ENCODE measurements at places on chromosomes 1 and 21. TPM values are rescaled to one million over a fixed set of nuclear protein-coding genes. Genes with fewer than 3 reads are reported as not detected.

Gene ACADM
- 56.7 TPM for total RNA-seq

Gene ZCCHC17
- total RNA-seq = 26.2 TPM

Gene VPS13D
- 30.8 TPM for total RNA-seq

Gene STYXL2
- not detected for total RNA-seq

Gene FHAD1
- not detected for total RNA-seq

Gene NCAM2
- not detected for total RNA-seq

Gene C1orf87
- total RNA-seq = not detected

Gene ELF3
- 0.14 TPM for total RNA-seq

Gene HSPA6
- 1.2 TPM for total RNA-seq

Gene NCF2
- total RNA-seq = 6.2 TPM

Gene KCNH1
- total RNA-seq = not detected

Gene AMY1A
- total RNA-seq = not detected

- DNase-seq = no peak
These were observed 98.2 kb downstream of the ATP1A1 start for GRCh38 chr1:116471241-116471640.

- DNase-seq = no peak
These were observed 158.8 kb downstream of the DAB1 start for GRCh38 chr1:57265104-57265503.

DNA sequence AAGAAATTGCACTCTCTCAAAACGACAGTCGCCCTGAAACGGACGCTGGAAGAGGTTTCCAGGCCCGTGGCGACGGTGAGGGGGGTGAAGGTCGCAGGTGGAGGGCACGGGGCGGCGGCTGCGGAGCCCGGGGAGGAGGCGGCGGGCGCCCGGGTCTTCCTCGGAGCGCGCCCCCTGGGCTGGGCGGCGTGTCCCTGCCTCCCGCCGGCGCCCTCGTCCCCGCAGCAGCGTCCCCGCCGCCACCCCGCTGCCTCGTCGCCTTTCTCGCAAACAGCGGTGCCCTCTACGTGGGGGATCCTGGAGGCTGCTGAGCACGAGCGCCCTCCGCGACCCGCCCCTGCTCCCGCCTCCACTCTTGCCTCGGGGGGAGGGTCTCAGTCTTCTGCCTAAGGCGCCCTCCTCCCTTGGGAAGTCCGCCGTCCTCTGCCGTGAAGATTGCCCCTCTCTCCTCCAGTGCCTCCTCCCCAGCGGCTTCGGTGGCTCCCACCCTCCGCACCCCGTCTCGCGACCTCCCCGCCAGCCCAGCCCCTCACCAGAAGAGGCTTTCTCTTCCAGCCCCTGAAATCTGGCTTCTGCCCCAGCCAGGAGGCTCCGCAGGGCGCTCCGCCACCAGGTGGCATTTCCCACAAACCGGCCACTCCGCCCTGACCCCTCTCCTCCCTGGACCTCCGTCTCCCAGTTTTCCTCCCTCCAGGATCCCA is 227.4 kb downstream of the SDCCAG8 start:
- peak; percentile 63 for DNase-seq

- no peak for DNase-seq
These were observed 44.6 kb downstream of the MAEL start for GRCh38 chr1:167033646-167034045.

DNA sequence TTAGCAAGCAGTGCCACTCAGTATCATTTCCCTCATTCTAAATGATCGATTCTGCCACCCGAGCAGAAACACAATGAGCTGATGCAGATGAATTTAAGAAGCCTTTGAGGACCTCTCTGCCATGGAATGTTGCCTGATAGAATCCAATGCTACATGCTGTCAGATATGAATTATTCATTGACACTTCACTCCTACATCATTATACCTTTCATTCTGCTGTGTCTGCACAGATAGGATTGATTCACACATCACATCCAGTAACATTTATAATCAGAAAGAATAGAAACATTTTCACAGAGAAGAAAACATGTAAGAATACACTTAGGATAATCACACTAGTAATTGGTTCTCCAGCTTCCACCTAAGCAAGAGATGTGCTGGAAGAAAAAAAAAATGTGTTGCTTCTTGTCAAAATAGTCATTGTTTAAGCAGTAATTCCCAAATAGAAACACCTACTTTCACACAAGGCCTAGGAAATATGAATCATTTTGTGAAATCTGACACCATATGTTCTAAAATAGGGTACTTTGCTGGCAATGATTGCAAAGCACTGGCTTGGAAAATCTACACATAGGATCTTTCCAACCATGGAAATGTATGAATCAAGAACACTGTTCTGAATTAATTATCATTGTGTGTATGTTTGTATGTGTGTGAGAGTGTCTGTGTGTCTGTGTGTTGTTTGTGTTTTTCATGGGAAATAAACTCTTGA is 110.1 kb downstream of the GRIK1 start:
- DNase-seq = no peak

- no peak for DNase-seq
These were observed 1.2 kb downstream of the LMNA start for GRCh38 chr1:156115514-156116374.

DNA sequence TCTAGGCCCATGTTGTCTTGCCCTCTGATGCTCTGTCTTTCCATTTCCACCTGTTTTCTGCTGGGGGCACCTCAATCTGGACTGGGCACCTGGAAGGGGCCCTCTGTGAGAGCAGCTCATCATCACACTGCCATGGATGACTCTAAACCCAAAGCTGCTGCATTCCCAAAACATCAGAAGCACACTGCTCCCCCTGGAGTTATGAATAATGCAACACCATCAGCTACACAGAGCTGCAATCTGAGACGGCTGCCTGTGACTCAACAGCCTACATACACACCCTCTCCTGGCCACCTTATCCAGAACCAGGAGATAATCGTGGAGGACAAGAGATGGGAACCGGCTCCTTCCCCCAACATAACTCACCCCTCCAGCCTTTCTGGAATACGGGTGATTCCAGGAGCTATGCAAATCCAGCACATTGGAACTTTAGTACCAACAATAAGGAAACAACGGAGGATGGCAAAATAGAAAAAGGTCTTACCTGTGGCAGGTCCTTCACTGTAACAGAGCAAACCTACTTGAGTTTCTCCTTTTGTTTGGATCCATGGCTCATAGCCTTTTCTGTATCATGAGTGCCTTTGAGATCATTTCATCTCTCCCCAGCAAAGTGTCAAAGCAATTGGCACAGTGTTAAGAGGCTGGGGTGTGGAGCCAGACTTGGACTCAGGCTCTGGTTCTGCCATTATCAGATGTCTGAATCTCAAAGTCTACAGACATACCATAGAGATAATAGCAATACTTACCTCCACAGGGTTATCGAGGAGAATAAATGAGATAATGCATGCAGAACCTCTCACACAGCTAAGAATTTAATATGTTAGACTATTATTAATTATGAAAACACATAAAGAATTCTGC is 29.3 kb downstream of the AK2 start:
- DNase-seq = peak; percentile 72

GRCh38 chr1:23727362-23727811 is 15.9 kb upstream of the ELOA start:
- no peak for DNase-seq

GRCh38 chr1:214439352-214440119 is 111.9 kb downstream of the PTPN14 start:
- peak; percentile 86 for DNase-seq

DNA sequence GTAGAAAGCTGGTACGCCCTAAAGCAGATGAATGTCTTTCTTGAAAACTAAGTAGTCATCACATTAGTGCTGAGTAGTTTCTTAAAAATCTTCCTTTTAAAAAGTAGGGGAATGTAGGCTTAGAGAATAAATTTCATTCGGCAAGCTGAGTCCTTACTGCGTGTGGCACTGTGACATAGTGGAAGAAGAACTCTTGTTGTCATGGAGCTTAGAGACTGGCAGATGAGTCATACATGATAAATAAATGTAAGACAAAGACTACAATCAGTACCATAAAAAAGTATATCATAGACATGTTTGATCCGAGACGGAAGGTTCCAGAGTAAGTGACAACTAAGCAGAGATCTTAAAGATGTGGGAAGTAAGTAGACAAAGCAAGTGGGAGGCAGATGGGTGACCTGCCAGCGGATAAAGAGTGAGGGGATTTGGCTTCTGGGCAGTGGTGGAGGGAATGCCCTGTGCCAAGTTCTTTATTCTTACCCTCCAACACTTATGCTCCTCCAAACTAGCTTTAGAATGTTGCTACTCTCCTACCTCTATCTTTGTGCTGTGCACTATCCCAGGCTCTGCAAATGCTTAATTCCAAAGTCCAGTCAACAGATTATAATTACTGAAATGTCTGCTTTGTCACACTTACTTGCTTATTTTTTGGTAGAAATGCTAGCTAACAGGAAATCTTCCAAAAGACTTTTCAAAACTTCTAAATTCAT is 608.5 kb upstream of the USP24 start:
- DNase-seq = no peak

DNA sequence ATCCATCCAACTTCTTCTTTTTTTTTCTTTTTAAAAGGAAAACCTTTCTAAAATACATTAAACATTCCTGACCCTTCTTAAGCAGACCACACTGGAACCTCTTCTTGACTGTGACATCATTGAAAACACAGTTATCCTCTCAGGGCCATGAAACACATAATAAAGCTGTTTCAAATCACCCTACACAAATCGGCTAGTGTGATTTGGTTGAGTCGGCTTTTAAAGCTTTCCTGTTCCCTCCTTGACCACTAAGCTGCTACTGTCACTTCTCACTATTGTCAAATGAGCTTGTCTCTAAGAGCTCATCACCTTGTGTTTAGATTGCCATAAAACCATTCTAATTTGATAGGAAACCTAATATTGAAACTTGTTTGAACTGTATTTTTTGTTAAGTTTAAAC is 5.9 kb downstream of the USP24 start:
- no peak for DNase-seq

GRCh38 chr1:200115532-200115931 is 88.0 kb downstream of the NR5A2 start:
- no peak for DNase-seq

- DNase-seq = no peak
These were observed 156.5 kb downstream of the HLX start for GRCh38 chr1:221035662-221036153.

- DNase-seq = no peak
These were observed 13.8 kb upstream of the NLRP3 start for GRCh38 chr1:247402120-247402675.

- peak; percentile 87 for DNase-seq
These were observed 125.9 kb downstream of the DMRTB1 start for GRCh38 chr1:53585129-53585528.

GRCh38 chr1:89608319-89608983 is 24.5 kb upstream of the LRRC8C start:
- peak; percentile 91 for DNase-seq

- peak; percentile 70 for DNase-seq
These were observed 819 bp upstream of the GPR3 start for GRCh38 chr1:27391511-27392095.

GRCh38 chr1:61101536-61101935 is 19.2 kb downstream of the NFIA start:
- no peak for DNase-seq

GRCh38 chr1:2270260-2271100 is 42.4 kb downstream of the SKI start:
- DNase-seq = no peak

- no peak for DNase-seq
These were observed 107.0 kb downstream of the PDE9A start for GRCh38 chr21:42760361-42760950.

- DNase-seq = peak; percentile 71
These were observed 101.7 kb downstream of the HUNK start for GRCh38 chr21:31974454-31974985.

DNA sequence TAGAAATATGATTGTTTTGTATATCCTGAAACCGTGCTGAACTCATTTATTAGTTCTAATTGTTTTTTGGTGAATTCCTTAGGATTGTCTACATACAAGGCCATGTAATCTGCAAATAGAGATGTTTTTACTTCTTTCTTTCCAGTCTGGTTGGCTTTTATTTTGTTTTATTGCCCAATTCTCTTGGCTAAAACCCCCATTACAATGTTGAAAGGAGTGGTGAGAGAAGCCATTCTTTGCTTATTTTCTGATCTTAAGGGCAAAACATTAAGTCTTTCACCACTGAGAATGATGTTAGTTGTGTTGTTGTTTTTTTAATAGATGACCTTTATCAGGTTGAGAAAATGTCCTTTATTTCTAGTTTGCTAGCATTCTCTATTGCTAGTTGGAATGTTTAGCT is 157.3 kb downstream of the NTMT2 start:
- DNase-seq = no peak

- DNase-seq = no peak
These were observed 84.5 kb upstream of the LRRN2 start for GRCh38 chr1:204769997-204770396.

- peak; percentile 74 for DNase-seq
These were observed 5.5 kb downstream of the MFSD2A start for GRCh38 chr1:39960431-39960958.

DNA sequence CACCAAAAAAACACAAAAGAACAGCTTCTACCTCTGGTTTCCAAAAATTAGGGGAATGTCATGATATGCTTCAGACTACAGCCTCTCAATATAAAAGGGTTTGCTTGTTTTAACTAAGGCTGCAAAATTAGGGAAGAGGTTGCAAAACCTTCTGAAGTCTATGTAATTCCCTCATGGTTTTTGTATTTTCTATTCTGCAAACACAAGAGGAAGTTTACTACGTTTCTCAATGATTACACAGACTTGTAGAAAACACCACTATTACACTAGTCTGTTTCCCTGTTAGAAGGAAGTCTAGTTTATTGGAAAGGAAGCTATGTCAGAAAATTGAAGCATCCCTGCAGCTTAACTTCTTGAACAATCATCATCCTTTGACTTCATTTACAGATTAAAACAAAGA is 229.7 kb upstream of the FMN2 start:
- no peak for DNase-seq

DNA sequence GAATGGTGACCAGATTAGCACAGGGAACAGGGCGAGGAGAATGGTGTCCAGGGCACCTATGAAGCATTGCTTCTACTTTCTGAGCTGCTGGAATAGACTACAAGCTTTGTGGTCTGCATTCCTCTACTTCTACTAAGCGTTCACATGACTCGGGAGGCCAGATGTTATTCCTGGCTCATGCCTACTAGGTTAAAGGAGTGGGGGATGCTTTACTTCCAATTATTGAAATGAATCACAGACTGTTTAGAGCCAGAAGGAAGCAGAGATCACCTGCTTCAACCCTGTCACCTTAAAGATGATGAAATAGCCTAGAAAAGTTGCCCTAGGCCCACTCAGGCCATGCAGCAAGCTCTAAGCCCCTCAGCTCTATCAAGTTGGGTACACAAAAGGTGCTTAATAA is 633.5 kb downstream of the KIF26B start:
- no peak for DNase-seq

GRCh38 chr1:32474954-32475353 is 10.1 kb downstream of the ZBTB8B start:
- no peak for DNase-seq

- DNase-seq = no peak
These were observed 239.1 kb downstream of the RERE start for GRCh38 chr1:8578132-8578877.
